ENCODE measurements at places on chromosomes 16 and 17.

- no peak for DNase-seq
Observed at GRCh38 chr16:8958344-8959167, 5.2 kb downstream of the USP7 start.

GRCh38 chr16:79328402-79329165 lies 272.0 kb downstream of the MAF start:
- no peak for DNase-seq

DNA sequence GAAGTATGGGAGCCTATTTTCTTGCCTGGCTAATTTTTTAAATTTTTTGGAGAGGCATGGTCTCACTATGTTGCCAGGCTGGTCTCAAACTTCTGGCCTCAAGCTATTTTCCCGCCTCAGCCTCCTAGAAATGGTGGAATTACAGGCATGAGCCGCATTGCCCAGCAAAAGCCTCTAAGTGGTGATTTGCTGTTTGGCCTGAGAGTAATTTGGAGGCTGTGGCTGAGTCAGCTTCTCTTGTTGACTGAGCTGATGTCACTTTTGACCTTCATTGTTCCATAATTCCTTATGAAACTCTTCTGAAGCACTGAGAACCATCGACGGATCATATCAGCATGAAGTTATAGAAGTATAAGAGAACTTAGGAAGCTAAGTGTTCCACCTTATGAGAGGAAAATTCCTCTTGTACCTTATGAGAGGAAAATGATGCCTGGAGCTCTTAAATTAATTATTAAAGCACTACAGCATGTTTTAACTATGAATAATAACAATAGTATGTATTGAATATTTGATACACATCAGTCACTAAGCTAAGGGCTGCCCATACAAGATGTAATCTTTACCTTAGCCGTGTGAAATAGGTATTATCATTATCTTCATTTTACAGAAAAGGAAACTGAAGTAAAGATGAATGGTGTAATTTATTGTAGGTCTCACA lies 220.8 kb upstream of the MON1B start:
- DNase-seq, result no peak

DNA sequence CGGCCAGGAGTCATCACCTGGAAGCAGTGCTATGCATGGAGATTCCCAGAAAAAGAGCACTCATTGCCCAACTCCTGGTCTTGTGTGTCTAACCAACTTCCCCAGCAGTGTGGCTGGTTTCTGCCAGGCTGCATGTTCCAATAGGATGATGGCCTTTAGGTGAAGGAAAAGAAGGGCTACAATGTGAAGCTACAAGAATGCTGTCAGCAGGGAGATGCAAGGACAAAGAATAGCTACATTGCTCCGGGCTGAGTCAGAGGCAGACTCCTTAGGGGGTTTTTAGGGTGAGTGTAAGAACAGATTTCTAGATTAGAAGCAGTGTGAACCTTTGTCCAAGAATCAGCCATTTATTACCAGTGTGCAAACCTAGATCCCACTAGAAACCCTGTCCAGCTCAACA lies 63.0 kb upstream of the DNAH9 start:
- no peak for DNase-seq

GRCh38 chr16:82900559-82900958 lies 273.8 kb downstream of the CDH13 start:
- DNase-seq, result no peak

DNA sequence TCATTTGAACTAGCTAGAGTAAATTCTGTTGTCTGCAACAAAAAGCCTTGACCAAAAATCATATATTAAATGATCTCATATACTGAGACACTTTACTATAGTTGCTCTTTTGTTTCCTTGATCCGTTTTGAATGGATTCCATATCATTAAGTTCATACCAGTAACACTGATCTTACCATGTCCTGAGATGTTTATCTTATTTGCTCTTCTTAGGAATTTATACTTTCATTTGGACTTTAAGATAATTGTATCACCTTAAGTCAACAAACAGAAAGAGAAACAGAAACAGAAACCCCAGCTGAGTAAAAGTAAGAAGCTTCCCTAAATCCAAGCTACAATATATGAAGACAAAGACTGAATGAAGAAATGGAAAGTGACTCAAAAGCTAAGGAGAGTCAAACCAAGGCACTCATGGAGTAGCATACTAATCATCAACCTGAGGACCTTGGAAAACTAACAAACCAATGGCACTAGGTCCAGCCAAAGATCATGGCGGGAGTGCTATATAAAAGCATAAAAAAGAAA lies 106.5 kb upstream of the COX10 start:
- no peak for DNase-seq

- DNase-seq, result no peak
Observed at GRCh38 chr17:66951605-66951953, 12.9 kb upstream of the CACNG4 start.

DNA sequence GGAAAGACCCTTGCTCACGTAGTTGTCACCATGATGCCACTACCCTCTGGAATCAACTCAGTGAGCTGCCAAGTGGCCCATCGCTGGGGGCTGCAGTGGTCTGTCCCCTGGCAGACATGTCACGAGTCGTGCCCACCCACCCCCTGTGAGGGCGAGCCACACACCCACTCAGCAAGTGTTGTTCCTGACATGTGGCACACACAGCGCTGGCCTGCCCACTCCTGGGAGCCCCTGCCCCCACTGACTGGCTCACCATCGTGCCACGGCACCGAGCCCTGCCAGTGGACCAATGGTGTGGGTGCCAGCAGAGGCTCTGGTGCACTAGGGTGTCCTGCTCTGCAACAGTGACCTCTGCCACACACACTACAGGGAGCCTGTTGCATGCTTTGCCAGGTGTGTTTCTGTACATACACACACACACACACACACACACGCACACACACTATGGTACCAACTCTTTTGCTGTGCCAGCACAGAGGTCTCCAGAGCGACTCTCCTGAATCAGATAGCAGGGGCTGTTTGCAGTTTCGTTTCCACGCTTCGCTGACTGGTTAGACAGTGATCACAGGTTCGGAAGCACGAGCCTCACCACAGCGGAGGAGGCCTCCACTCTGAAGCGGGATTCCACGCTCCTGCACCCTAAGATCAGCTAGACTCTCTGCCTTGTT lies 7.7 kb downstream of the RTN4RL1 start:
- no peak for DNase-seq

- DNase-seq, result peak; percentile 55
Observed at GRCh38 chr16:19389246-19389645, 28.4 kb upstream of the TMC5 start.

DNA sequence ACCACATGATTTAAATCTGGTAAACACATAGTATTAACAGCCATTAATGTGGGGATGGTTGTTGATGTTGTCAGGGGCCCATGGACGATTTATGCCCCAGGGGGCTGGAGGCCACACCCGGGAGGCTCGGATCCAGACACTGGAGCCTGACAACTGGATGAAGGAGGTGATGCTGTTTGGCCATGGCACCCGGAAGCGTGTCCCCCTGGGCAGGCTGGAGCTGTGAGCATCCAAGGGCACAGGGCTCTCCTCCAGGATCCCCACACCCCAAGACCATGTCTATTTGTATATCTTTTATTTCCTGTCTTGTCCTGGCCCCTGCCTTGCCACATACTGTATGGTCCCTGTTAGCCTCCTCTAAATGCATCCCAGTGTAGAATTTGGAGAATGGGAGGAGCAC lies 4.6 kb downstream of the RSAD1 start:
- DNase-seq, result no peak

- DNase-seq, result no peak
Observed at GRCh38 chr17:41563607-41564170, 8.2 kb downstream of the KRT9 start.

GRCh38 chr16:11582157-11582814 lies 4.4 kb downstream of the LITAF start:
- DNase-seq, result peak; percentile 61

DNA sequence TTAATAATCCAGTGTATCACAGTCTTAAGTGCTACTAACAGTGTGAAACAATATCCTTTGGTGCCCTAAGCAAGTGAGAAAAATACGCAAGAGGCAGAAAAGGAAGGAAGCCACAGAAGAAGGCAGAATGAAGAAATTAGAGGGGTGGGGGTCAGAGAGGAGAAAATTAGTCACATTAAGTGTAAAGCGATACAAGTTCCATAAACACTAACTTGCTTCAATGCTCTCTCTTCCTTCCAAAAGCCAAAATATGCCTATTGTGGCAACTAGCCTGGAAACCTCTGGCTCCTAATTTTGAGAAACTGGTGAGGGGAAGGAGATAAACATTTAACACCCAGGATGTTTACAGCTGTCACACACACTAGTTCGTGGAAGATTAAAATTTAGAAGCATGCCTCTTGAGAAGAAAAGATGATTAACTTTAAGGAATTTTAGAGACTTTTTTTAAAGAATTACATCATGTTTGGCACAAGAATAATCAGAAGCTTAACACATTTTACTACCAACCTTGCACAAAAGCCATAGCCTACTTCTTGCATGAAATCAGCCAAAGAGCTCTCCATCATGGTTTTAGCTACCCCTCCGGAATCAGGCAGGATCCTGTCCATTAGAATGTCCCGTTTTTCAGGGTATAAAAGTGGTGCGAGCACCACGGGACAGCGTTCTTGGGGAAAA lies 44.7 kb downstream of the CNOT1 start:
- DNase-seq, result no peak

GRCh38 chr16:1260101-1260680 lies 4.3 kb downstream of the TPSD1 start:
- DNase-seq, result peak; percentile 33

- DNase-seq, result no peak
Observed at GRCh38 chr17:64183815-64184214, 53.9 kb upstream of the ERN1 start.

DNA sequence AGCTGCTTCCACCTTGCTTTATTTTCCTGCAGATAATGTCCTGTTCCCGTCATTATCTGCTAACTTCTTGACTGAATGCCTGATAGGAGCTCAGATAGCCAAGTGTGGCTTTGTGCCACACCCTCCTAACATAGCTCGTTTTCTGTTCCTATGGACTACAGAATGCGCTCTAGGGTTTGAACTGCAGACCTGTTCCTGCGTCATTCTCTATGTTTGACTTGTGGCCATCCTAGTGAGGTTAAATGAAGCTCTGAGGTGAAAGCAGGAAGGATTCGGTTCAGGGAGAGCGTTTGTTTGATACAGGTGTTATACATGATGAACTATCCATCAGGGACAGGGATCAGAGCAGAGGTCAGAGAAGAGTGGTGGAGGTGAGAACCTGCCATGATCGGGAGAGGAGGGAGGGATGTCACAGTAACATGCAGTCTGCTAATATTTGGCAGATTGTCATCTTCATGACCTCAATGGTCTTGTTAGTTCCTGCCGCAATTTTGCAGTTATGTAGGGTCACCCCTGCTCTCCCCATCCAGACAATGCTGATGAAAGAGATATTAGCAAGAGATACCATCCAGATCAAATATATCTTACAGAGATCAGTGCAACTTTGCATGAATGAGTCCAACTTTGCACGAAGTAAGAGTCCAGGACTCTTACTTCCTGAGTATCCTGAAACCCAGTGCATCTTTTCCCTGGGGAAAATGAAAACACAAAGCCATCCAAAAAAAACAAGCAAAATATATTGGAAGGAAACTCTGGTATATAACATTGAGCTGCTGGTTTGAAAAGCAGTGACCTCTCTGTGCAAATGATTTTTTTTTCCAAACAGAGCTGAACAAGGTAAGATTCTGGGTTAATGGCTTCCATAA lies 32.8 kb downstream of the MPHOSPH6 start:
- DNase-seq, result no peak

GRCh38 chr16:51573191-51573590 lies 422.1 kb upstream of the SALL1 start:
- no peak for DNase-seq

DNA sequence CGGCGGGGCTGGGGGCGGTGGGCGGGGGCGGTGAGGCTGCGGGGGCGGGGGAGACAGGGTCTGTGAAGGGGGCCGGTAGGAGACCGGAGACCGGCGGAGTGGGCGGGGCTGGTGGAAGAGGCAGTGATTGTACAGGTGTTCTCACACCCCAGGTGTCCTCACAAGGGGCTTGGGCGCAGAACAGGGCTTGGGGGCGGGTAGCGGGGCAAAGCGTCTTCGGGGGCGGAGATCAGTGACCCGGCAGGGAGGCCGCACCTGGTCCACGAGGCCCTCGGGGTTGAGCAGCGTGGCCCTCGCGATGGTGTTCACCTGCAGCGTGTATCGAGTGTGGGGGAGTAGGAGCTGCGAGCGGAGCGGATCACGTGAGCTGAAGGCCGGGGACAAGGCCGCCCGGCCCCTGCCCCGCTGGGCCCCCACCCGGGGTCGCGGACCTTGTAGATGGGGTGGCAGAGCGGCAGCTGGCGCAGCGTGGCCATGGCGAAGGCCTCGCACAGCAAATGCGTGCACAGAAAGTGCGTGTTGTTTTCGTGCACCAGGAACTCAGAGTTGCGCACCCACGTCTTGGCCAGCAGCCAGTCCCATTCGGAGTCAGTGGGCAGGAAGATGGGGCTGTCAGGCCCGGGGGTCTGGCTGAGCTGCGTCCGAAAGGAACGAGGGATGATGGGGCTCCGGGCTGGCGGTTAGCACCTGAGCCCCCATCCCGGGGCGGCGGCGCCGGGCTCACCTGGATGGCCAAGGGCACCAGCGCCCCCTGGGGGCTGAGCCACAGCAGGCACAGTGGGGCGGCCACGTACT lies 8.5 kb downstream of the ALOXE3 start:
- peak; percentile 89 for DNase-seq

DNA sequence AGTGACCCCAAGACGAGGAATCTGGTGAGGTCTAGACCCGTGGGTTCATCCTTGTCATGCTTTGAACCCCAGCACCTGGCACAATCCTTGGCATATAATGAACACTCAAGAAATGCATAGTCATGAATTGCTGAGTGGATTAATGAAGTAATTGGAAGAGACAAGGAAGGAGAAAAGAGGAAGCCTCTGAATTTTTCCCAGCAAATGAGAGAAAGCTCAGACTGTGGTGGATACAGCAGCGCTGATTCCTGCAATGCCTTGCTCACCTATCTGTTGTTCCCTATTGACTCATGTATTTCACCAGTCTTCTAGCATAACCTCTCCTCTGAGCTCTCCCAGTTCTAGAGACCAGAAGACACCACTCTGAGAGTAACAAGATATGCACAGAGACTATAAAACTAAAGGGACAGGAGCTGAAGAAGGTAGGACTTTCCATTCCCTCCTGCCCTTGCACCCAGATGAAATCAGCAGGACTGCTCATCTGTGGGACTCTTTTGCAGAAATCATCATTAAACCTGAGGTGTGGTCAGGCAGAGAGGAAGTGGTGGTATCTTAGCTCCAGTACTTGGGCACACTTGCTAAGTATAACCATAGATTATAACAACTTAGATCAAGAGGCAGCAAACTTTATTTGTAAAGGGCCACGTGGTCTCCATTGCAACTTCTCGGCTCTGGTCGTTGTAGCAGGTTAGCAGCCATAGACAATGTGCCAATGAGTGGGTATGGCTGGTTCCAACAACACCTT lies 102.8 kb downstream of the MAF start:
- DNase-seq, result no peak

- DNase-seq, result no peak
Observed at GRCh38 chr17:50100480-50100883, 5.3 kb downstream of the PDK2 start.

GRCh38 chr17:14038206-14038605 lies 31.1 kb upstream of the COX10 start:
- no peak for DNase-seq

DNA sequence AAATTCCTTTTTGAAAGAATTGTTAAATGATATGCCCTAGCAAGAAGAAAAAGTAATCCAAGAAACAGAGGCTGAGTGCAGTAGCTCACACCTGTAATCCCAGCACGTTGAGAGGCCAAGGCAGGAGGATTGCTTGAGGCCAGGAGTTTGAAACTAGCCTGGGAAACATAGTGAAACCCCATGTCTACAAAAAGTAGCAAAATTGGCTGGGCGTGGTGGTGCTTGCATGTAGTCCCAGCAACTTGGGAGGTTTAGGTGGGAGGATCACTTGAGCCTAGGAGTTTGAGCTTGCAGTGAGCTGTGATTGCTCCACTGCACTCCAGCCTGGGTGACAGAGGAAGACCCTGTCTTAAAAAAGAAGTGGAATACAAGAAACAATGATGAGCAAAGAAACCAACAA lies 56.1 kb downstream of the NT5M start:
- DNase-seq, result no peak

Measured in GM13976 (cell line).